ENCODE measurements at places on chromosomes 5 and 9. TPM values are rescaled to one million over a fixed set of nuclear protein-coding genes. Genes with fewer than 3 reads are reported as not detected.

The PLAC8L1 gene
- not detected for total RNA-seq

The C9 gene
- total RNA-seq, result 0.44 TPM

The SLC4A9 gene
- 0.06 TPM for total RNA-seq

The PCA3 gene
- not detected for total RNA-seq

The TMEM171 gene
- total RNA-seq, result 2.3 TPM

The SETD9 gene
- 0.68 TPM for total RNA-seq

The ACSL6 gene
- not detected for total RNA-seq

The PHYHD1 gene
- 0.23 TPM for total RNA-seq

The SPAG8 gene
- total RNA-seq, result 0.53 TPM

The FBXW11 gene
- 40.1 TPM for total RNA-seq

The PFDN1 gene
- total RNA-seq, result 117 TPM

The PHF24 gene
- total RNA-seq, result 0.06 TPM

The ARL14EPL gene
- not detected for total RNA-seq

The SYK gene
- 2.8 TPM for total RNA-seq

The DPYSL3 gene
- 67.0 TPM for total RNA-seq

The GABRA6 gene
- not detected for total RNA-seq

The ARID3C gene
- total RNA-seq, result not detected

The C8G gene
- not detected for total RNA-seq

The SLC36A1 gene
- total RNA-seq, result 7.2 TPM

The SVEP1 gene
- 0.05 TPM for total RNA-seq

The UBE2R2 gene
- total RNA-seq, result 49.7 TPM

The GRXCR2 gene
- total RNA-seq, result not detected

The GADD45G gene
- total RNA-seq, result 0.35 TPM

The ZNF367 gene
- total RNA-seq, result 1.8 TPM

The DRD1 gene
- not detected for total RNA-seq

The SPATA31A3 gene
- not detected for total RNA-seq

The GRIN3A gene
- total RNA-seq, result not detected

The GPR150 gene
- 0.82 TPM for total RNA-seq

The FOXI1 gene
- not detected for total RNA-seq

The HEMGN gene
- not detected for total RNA-seq

The SLC23A1 gene
- not detected for total RNA-seq

The KCTD16 gene
- 0.10 TPM for total RNA-seq

The DMRT3 gene
- total RNA-seq, result 0.47 TPM

The FGD3 gene
- total RNA-seq, result not detected

The TMC1 gene
- total RNA-seq, result 0.82 TPM

The FAM78A gene
- total RNA-seq, result 25.2 TPM

Data from glomerular endothelial cell (primary cell).